ENCODE measurements at places on chromosomes 3 and 15. TPM values are rescaled to one million over a fixed set of nuclear protein-coding genes. Genes with fewer than 3 reads are reported as not detected.

- no peak for DNase-seq
Observed at GRCh38 chr3:146454796-146455195, 14.6 kb downstream of the PLSCR2 start.

- no peak for DNase-seq
Observed at GRCh38 chr3:127253491-127253890, 34.4 kb downstream of the PRR20G start.

DNA sequence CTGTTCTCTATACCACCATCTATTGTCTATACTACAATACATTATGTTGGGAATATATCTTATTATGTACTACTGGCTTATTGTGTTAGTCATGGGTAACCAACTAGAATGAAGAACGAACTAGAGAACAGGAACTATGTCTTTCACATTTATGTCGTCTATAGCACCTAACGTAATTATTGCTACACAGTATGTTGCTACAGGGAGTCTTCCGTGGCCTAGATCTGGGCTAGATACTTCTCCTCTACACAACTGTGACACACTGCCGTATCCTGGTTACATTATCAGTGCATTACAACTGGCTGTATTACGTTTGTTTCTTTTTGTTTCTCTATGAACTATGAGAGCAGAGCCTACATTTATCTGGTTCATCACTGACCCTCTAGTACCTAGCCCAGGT, 34.0 kb downstream of the SCG5 start:
- DNase-seq, result no peak

- no peak for DNase-seq
Observed at GRCh38 chr3:71376503-71376902, 207.0 kb downstream of the FOXP1 start.

GRCh38 chr3:16793321-16793720, 91.4 kb upstream of the PLCL2 start:
- no peak for DNase-seq

DNA sequence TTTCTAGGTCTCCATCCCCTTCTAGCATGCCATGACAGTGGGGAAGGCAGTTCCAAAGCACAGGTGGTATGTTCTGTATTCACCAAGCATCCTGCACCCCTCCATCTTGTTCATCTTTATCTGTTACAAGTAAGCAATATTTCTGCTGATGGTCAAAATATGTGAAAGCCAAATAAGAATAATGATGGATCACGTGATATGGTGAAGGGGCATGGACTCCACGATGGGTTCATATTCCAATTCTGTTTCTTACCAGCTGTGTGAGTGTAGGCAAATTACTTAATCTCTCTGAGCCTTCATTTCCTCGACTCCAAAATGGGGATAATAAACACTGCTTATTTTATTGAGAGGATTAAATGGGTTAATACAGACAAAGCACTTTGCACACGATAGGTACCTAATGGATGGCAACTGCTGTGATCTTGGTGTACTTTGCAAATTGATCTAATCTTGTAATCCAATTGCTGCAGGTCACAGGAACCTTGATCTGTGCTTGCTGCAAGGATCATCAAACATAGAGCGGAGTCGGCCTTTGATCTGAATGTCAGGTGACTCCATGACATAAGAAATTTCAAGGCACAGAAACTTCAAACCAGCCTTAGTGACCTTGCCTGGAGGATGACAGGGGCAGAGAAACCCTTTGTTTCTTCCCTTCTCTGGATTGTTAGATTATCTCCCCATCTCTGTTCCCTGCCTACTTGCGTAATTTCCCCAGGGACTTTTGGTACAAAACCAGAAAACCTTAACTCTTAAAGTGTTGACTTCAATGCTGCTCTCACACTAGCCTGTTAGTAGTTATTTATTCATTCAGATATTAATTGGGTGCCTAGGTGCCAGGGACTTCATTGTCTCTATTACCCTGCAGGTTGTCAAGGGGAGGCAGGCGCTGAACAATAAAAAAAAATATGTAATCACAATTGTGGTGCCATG, 25.8 kb downstream of the SIAH2 start:
- DNase-seq, result no peak

GRCh38 chr3:155549087-155549486, 195.8 kb downstream of the PLCH1 start:
- no peak for DNase-seq

DNA sequence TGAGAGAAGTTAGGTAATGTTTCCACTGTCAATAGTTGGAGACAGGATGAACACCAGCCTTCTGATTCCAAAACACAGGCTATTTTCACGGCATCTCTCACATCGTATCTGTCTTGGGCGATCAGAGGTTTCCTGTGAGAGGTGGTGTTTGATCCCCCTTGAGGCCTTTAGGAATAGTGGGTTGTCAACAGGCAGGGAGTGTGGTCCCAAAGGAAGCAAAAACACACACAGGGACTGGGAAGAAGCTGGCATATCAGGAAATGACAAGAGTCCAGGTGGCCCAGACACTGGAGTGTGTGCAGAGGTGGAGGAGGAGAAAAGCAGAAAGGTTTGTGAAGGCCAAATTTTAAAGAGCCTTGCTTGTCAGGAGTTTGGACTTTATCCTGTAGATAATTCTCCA, 6.6 kb upstream of the MAGEF1 start:
- DNase-seq, result no peak

GRCh38 chr3:190388703-190389102, 740 bp downstream of the CLDN16 start:
- DNase-seq, result no peak

DNA sequence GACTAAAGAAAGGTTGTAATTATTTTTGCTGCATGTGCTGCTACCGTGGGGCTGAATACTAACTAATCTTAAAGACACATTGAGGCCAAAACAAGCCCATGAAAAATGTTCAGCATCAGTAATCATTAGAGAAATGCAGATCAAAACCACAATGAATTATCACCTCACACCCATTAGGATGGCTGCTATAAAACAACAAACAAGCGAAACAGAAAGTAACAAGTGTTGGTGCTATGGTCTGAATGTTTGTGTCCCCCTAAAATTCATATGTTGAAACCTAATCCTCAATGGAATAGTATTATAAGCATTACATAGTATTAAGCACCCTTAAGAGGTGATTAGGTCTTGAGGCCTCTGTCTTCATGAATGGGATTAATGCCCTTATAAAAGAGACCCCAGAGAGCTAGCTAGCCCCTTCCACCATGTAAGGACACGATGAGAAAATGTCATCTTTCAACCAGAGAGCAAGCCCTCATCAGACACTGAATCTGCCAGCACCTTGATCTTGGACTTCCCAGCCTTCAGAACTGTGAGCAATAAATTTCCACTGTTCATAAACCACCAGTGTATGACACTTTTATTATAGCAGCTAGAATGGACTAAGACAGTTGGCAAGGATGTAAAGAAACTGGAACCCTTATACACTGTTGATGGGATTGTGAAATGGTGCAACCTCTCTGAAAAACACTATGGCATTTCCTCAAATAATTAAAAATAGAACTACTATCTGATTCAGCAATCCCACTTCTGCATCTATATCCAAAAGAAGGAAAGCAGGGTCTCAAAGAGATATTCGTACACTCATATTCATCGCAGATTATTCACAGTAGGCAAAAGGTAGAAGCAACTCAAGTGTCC, 76.1 kb downstream of the REC114 start:
- DNase-seq, result no peak

GRCh38 chr3:103991-104390, 92.6 kb upstream of the CHL1 start:
- DNase-seq, result no peak

DNA sequence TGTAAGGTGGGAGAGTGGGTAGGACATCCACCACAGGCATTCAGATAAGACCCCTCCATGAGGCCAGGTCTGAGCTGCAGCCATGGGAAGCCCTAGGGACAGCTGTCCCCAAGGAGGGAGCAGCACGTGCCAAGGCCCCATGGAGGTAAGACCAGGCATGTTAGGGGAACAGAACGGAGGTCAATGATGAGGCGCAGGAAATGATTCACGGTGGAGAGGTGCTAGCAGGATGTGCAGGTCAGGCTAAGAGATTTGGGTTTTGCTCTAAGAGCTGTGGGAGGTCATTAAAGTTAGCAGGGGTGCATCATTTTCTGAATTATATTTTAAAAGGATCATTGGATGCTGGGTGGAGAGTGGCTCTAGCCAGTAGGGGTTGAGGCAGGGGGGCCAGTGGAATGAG, 66.4 kb upstream of the SNRPA1 start:
- no peak for DNase-seq

- DNase-seq, result no peak
Observed at GRCh38 chr15:57198131-57198530, 178.2 kb upstream of the CGNL1 start.

DNA sequence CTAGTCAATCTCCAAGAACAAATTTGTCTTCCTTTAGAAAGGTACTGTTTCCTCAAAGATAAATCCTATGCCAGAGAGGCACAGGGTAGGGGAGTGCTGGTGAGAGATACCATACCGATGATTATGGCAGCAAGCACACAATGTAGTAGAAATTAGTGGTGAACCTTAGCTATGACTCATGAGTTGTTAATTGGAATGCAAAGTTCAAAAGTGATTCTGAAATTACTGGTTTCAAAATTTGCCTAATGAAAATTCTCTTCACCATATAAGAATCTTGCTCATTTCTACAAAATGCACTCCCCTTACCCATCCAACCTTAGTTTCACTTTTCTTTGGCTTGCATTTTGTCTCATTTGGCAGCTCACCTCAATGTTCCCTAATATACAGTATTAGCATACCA, 139.5 kb upstream of the SLC2A2 start:
- no peak for DNase-seq

GRCh38 chr15:75836959-75837334, 6.3 kb upstream of the UBE2Q2 start:
- no peak for DNase-seq

DNA sequence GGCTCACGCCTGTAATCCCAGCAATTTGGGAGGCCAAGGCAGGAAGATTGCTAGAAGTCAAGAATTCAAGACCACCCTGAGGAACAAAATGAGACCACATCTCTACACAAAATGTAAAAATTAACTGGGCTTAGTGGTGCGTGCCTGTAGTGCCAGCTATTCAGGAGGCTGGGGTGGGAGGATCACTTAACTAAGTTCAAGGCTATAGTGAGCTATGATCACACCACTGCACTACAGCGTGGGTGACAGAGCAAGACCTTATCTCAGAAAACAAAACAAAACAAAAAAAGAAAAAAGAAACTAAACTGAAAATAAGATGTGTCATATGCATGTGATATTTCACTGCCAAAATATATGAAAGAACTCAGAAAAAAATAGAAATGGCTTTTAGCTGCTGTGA, 243.3 kb upstream of the CCDC54 start:
- DNase-seq, result no peak

- no peak for DNase-seq
Observed at GRCh38 chr3:125058959-125059358, 3.2 kb upstream of the HEG1 start.

DNA sequence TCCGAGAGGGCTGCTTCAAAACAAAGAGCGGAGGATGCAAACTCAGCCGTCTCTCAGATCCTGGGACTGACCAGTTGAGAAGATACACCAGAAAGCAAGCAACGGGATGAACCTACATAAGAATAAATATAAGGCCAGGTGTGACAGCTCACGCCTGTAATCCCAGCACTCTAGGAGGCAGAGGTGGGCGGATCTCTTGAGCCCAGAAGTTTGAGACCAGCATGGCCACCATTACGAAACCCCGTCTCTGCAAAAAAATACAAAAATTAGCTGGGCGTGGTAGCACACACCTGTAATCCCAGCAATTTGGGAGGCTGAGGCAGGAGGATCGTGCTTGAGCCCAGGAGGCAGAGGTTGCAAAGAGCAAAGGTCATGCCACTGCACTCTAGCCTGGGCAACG, 31.7 kb downstream of the RBPMS2 start:
- DNase-seq, result no peak

- DNase-seq, result no peak
Observed at GRCh38 chr3:37162501-37163245, 11.7 kb downstream of the LRRFIP2 start.

GRCh38 chr15:72128359-72128758, 10.2 kb downstream of the SENP8 start:
- no peak for DNase-seq

- DNase-seq, result no peak
Observed at GRCh38 chr3:69426291-69426966, 40.5 kb upstream of the FRMD4B start.

DNA sequence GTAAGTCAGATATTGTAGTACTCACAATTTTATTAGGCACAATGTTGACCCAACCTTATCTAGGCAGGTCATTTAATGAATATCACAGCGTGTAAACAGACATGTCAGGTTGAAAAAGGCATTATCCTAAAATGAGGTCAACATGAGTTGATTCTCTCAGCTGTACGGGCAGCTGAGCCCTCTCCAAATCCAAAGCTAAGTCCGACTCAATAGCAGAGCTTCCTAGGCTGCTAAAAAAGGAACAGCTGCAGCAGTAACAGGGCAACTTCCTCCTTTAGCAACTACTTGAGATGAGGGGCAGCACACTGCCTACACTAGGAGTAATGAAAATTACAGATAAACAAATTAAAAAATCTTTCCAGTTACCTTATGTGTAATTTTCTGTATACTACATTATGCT, 189.2 kb downstream of the CADM2 start:
- no peak for DNase-seq

- DNase-seq, result no peak
Observed at GRCh38 chr3:194971965-194972364, 286.3 kb downstream of the FAM43A start.

DNA sequence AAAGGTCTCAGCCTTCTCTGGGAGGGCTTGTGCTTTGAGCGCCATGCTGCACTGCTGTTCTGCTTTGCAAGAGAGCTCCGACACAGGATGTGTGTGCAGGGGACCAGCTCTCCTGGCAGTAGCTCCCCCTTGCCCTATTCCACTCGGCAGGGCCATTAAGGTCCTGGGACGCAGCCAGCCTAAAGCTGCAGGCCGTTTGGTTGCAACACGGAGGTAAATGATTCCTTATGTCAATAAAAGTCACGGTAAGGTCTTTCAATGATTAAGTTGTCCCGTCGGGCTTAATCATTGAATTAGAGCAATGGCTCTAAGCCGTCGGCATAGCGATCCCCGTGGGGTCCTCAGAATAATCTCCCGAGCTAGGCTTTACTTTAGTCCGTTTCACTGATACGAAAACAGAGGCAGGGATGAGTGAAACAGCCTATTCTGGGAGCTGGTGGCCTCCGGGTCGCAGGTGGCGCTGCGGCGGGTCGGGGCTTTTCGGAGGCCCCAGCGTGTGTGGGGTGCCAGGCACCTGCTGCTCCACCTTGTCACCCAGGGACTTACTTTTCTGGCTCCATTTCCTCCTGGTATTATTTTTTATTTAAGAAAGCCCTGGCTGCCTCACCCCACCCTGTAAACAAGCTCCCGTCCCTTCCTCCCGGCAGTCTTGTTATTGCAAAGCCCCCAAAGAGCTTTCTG, 525.2 kb downstream of the OCA2 start:
- DNase-seq, result no peak

DNA sequence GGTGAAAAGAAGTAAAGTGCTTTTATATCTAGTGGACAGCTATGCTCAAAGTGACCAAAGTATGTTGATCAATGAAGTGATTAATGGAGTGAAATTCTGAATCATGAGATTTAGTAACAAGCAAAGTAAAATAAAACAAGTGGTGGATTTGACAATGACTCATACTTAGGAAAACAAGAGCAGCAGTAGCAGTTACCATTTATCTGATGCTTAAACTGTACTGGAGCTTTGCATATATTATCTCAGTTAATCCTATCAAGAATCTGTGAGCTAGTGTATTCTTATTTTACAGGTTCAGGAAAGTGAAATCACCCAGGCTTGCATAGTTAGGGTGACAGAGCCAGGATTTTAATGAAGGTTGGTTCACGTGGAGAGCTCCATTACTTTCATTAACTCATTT, 50.6 kb upstream of the SPATA16 start:
- no peak for DNase-seq

The CTNNB1 gene
- 411 TPM for total RNA-seq

The RARB gene
- 8.9 TPM for total RNA-seq

The TGM4 gene
- total RNA-seq, result not detected

The SKOR1 gene
- 0.51 TPM for total RNA-seq

The PLA2G4D gene
- total RNA-seq, result not detected

The ECE2 gene
- not detected for total RNA-seq

The USP3 gene
- total RNA-seq, result 40.3 TPM

The CRELD1 gene
- total RNA-seq, result 22.3 TPM
